Pons (tissue), 1 donor: ENCODE measurements at places on chromosomes 5 and 9.

GRCh38 chr5:168530621-168531150 is 1.6 kb downstream of the FBLL1 start:
- DNase-seq = no peak

DNA sequence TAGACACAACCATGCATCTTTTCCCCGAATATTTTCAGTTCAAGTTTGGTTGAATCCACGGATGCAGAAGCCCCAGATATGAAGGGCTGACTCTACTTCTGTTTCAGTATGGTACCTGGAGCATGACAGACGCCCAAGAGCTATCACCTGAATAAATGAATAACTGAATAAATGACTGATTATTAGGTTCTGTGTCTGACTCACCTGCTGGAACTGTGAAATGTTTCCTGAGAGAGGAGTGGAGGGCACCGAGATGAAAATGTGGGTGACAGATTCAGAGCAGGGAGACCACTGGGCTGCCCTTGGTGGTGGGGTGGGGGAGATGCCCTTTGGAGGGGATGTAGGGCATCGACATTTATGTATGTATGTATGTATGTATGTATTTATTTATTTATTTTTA is 13.2 kb downstream of the FRMPD1 start:
- DNase-seq = no peak

DNA sequence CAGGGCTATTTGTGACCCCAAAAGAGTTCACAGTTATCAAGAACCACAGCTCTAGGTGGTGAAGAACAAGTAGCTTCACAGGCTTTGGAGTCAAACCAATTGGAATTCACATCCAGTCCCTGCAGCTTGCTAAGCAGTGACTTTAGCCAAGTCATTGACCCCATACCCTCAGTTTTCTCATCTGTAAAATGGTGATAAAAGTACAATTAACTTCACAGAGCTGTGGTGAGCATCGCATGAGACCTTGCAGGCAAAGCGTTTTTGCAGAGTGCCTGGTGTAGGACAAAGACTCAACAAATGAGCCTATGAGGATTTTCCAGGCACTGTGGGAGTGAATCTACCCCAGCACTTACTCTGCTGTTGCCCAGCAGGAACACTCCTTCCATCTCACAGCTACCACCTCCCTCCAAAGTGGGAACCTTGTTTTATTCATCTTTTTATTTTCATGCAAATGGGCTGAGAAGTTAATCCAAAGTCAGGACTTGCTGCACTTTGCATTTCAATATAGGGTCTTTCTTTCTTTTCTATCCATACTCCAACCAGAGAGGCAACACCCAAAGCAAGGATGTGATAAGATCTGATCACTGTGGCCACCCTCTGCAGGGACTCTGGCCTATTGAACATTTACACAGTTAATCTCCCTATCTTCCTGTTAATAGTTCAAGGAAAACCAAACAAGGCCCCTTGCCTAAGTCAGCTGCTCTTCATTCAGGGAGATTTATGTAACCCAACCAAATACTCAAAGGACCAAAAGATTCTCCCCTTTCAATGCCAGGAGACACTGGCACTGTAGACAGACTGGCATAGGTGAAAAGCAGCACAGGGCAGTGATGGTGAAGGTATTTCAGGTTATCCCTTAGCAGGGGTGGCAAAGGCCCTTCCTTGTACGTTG is 41.9 kb downstream of the ABCA1 start:
- no peak for DNase-seq

GRCh38 chr9:592225-592624 is 249.3 kb upstream of the DMRT1 start:
- no peak for DNase-seq

- DNase-seq = no peak
Observed at GRCh38 chr5:1507014-1507375, 16.8 kb downstream of the LPCAT1 start.

DNA sequence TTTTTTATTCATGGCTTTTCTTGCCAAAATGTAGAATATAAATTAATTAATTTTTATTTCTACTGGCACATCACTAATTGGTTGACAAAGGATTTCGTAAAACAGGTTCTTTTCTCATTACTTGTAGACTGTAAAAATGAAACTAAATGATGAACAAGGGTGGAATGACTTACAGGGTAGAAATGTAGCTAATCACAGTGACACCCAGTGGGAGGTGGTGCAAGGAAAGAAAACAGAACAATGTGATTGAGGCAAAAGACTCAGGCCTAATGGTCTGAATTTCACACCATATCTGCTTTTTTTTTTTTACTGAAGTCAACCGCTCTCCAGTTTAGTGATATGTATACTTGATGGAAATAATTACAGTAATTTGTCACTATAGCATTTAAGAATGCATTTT is 28.9 kb downstream of the GABRG2 start:
- peak; percentile 15 for DNase-seq

DNA sequence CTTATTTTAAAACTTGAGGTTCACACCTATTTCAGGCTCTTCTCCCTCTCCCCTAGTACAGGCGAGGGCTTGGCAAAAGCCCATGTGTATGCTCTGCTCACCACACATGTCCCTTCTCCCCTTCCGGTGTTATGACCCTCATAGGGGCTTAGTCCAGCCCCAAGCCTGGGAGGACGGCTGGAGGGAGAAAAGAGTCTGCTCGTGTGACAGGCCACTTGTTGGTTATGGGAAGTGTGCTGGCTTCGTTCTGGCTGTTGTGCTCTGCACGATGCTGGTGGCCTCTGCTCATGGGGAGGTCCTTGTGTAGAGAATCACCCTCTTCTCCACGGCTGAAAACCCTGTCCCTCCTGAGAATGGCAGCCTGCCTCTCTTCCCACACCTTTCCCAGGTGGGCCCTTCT is 11.1 kb downstream of the PTTG1 start:
- DNase-seq = no peak

GRCh38 chr5:174409070-174409469 is 315.3 kb upstream of the MSX2 start:
- DNase-seq = no peak

DNA sequence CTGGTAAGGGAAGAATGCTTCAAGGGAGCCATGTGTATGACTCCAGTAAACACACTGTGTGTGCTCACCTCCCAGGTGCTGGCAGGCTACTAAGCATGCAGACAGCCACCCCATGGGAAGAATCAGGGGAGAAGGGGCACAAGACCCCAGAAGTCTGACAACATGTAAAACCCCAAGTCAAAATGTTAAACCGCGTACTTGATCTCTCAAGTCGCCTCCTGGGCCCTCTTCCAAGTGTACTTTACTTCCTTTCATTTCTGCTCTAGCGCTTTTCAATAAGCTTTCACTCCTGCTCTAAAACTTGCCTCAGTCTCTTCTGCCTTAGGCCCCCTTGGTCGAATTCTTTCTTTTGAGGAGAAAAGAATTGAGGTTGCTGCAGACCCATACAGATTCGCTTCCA is 31.3 kb downstream of the DAPK1 start:
- DNase-seq = no peak

DNA sequence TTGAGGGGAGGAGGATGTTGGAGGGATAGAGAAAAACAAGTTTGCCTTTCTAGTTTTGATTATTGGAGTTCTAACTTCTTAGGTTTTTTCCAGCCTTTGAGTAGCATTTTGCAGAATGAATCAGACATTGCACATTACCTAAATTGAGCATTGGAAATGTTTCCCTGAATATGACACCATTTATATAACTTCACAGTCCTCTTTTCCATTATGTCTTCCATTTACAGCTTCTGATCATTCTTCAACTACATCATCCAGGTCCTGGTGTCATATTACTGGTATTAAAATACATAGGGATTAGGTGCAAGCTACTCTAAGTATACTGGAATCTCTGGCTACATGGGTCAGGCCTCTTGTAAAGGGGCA is 286.1 kb downstream of the ARHGAP26 start:
- DNase-seq = no peak

GRCh38 chr5:171874234-171874633 is 88.6 kb downstream of the SMIM23 start:
- DNase-seq = no peak
